Left lung (tissue), 14 donors: ENCODE measurements at places on chromosomes 13 and 19.

- no peak for DNase-seq
Measured at GRCh38 chr13:21020176-21020575, 41.2 kb downstream of the LATS2 start.

DNA sequence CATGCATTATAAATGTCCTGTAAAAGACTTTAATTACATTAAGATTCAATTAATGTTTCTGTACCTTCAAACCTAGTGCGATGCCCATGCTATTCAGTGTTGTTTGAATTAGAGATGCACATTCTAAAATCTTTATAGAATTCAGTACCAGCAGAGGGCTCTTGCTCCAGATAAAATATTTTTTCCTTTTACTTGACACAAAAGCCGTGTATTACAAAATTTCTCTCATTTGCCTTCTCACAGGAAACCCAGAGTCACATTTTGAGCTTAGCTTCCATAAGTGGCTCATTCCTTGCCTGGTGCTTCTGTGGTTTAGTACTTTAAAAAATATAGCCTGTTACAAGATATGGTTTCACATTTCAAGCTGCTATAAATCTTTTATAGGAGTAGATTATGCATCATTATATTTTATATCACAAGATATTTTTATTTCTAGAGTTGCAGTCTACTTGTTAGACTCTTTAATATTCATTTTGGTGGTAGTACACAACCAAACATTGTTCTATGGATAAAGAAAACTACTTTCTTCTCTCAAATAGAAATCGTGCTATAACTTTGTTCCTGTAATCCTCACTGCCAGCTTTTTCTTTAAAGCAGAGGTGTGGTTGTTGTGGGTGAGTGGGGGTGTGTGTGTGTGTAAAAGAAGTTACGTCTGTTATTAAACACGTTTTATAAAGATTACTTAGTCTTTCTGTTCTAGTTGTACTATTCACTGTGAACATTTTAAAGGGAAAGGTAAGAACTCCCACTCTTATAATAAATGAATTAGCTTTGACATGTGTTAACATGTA is 101.4 kb downstream of the RNF17 start:
- no peak for DNase-seq

DNA sequence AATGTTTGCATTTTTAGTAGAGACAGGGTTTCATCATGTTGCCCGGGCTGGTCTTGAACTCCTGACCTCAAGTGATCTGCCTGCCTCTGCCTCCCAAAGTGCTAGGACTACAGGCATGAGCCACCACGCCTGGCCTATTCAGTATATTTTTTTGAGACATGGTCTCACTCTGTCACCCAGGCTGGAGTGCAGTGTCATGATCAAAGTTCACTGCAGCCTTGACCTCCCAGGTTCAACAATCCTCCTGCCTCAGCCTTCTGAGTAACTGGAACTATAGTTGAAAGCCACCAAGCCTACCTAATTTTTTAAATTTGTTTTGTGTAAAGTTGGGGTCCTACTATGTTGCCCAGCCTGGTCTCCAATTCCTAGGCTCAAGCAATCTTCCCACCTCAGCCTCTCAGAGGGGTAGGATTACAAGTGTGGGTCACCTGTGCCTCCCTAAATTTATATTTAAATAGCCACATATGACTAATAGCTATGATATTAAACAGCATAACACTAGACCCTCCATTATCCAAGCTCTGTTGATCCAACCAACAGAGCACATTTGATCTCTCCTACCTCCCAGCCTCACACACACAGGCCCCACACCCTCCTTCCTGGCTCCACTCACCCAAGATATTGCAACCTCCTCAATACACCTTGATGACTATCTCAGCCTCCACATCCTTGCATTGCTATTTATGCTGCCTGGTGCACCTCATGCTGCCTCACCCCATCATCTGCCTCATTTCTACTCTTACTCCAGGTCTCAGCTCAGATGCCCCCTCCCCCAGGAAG is 2.1 kb upstream of the CEACAM19 start:
- no peak for DNase-seq

DNA sequence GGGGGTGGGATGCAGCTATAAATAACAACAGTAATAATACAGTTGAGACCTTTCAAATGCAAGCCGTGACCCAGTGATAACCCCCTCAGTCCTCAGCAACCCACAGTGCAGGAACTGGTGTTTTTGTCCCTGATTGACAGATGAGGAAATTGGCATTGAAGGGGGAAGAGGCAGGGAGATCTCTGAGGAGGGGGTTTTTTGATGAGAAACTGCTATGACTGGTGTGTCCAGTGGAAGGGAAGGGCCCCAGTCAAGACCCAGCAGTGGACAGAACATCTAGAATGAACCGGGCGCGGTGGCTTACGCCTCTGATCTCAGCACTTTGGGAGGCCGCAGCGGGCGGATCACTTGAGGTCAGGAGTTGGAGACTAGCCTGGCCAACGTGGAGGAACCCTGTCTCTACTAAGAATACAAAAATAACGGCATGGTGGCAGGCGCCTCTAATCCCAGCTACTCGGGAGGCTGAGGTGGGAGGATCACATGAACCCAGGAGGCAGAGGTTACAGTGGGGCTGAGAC is 1.9 kb downstream of the MAP1S start:
- DNase-seq, result no peak

GRCh38 chr19:49862391-49863253 is 4.8 kb downstream of the PNKP start:
- no peak for DNase-seq

DNA sequence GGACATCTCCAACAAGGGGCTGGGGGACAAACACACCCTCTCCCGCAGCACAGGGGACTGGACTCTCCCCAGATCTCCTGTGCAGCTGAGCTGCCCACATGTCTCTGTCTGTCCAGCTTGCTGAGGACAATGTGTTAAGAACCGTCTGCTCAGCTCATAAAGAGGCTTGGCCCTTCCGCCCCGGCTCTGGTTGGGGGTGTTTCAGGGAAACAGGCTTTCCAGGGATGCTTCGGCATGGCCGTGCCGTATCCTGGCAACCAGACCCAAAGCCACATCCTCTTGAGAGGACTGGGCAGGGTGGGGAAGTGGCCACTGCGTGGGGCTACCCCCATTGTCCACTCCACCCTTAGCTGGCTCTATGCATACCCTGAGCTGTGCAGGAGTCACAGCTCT is 41.1 kb upstream of the CHST8 start:
- DNase-seq, result no peak

DNA sequence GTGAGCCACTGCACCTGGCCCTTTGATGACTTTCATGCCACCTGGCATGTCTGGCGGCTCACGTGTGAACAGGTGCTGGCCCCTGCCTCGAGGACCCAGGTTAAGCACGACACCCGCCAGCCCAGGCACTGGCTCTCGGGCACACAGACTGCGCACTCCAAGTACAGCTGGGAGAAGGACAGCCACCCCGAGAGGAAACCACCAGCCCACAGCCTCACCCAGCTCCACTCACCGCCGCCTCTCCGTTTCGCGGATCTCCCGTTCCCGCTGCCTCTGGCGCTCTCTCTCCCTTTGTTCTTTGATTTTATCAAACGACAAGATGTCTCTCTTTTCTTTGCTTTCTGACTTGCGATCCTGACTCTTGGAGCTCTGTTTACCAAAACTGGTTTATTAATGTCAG is 27.4 kb upstream of the TINCR start:
- no peak for DNase-seq

DNA sequence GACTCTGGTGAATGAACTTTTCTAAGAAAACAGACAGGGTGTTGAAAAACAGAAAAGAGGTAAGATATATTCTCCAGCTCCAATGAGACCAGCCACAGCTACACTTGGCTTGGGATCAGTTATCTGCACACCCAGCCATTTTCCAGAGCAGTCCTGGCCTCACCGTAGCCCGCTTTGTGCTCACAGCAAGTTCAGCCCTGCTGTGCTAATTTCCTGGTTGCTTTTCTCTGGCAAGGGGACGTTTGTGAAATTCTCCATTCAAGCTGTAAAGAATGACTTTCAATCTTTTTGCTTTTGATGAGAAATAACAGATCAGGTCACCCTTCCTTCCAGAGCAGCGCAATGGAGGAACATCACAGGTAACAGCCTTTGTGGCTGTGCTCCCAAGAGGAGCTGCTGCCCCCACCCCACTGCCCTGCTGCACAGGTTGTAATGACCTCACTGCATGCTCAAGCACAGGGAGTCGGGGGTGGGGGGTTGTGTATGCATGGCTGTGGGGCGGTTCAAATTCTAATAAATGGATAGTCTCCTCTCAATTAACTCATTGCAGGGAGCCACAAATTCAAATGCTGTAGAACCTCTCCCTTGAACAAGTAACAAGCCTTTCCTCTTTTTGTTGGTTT is 516.6 kb upstream of the NBEA start:
- no peak for DNase-seq
